Activated CD8-positive, alpha-beta memory T cell treated with anti-CD3 and anti-CD28 coated beads, Interleukin-2, amount 10 ng/mL, durations not matched to agents 7 days and 5 days (primary cell): ENCODE measurements at places on chromosomes 3 and 15. TPM values are rescaled to one million over a fixed set of nuclear protein-coding genes. Genes with fewer than 3 reads are reported as not detected.

GRCh38 chr15:72358650-72359171, 17.1 kb downstream of the HEXA start:
- H3K27me3 ChIP-seq, result no peaks in the 10 kb centered on the region
- H3K4me1 ChIP-seq, result peaks cover 17% of the 10 kb centered on the region
- H3K4me3 ChIP-seq, result no peak overlapping the region
- H3K27ac ChIP-seq, result no peak overlapping the region

DNA sequence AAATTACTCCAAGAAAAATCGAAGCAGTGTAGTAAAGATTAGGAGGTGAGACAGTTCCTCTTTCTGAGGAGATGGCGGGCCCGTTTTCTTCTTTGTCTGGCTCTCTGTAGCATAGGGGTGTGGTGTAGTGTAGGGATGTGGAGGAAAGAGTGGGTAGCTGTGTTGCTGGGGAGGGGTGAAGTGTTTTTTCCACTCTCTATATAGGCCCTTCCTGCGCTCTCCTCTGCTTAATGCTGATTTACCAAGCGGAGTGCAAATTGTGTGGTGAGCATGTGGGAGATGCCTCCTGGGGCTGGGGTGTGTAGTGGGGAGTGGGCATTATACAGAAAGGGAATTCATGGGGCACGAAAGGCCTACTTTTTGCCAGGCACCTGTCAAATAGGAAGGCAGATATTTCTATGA, 94.9 kb downstream of the ST6GAL1 start:
- H3K27me3 ChIP-seq, result no peaks in the 10 kb centered on the region
- H3K4me1 ChIP-seq, result peaks cover 58% of the 10 kb centered on the region
- H3K4me3 ChIP-seq, result peak overlapping the region; percentile 71

GRCh38 chr3:28577941-28578500, 229.4 kb upstream of the AZI2 start:
- peaks cover 2% of the 10 kb centered on the region for H3K4me1 ChIP-seq
- H3K4me3 ChIP-seq, result no peak overlapping the region
- DNase-seq, result no peak
- H3K27me3 ChIP-seq, result peaks cover 60% of the 10 kb centered on the region

- no peak for DNase-seq
- no peak overlapping the region for H3K27ac ChIP-seq
- H3K36me3 ChIP-seq, result peaks cover 26% of the 10 kb centered on the region
- H3K4me3 ChIP-seq, result no peak overlapping the region
- peaks cover 1% of the 10 kb centered on the region for H3K4me1 ChIP-seq
- no peaks in the 10 kb centered on the region for H3K27me3 ChIP-seq
Observed at GRCh38 chr3:170383567-170383966, 26.1 kb downstream of the SKIL start.

DNA sequence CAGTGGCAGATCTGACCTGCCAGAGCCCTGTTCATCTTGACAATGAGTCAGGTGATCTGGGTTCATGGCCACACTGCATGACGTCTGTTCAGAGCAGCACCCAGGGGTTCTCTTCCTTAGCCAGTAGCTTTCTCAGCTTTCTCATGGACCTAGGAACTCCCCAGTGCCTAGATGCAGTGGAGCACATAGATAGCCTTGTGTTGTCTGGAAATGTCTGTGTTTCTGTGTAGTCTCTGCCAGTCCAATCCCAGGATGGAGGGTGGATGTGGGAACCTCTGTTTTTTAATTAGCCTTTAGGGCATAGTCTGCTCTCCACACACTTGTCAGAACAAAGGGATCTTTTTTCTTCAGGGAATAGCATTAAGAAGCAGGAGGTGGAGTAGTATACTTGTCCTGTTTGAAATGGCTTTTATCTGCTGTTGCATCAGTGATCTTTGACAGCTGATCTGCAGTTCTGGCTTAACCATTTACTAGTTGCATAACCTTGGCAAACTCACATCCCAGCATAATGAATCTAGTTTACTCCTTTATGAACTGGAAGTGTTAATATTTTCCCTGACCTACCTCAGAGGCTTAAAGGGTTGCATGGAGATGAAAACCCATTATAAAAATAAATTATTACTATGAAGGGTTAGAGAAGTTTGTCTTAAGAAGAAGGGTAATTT, 16.1 kb upstream of the CACNA1D start:
- no peak overlapping the region for H3K4me3 ChIP-seq
- peaks cover 11% of the 10 kb centered on the region for H3K27me3 ChIP-seq
- no peaks in the 10 kb centered on the region for H3K36me3 ChIP-seq
- DNase-seq, result no peak

Gene RASGRP1
- 202 TPM for total RNA-seq

Gene LARP6
- total RNA-seq, result not detected

Gene NR1I2
- 0.26 TPM for total RNA-seq

Gene CCR5
- 99.8 TPM for total RNA-seq
